ENCODE measurements at places on chromosomes 11 and 22.

DNA sequence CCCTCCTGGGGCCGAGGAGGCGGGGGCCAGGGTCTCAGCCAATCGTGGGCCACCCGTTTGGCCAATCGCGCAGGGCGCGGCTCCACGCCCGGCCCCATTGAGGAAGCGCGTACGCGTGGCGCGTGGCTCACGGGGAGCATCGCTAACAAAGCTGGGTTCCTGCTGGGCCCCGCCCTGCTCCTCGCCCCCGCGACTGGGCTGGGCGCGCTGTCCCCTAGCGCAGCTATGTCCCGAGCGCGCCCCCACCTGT is 614 bp upstream of the ASCL2 start:
- no peak for DNase-seq

DNA sequence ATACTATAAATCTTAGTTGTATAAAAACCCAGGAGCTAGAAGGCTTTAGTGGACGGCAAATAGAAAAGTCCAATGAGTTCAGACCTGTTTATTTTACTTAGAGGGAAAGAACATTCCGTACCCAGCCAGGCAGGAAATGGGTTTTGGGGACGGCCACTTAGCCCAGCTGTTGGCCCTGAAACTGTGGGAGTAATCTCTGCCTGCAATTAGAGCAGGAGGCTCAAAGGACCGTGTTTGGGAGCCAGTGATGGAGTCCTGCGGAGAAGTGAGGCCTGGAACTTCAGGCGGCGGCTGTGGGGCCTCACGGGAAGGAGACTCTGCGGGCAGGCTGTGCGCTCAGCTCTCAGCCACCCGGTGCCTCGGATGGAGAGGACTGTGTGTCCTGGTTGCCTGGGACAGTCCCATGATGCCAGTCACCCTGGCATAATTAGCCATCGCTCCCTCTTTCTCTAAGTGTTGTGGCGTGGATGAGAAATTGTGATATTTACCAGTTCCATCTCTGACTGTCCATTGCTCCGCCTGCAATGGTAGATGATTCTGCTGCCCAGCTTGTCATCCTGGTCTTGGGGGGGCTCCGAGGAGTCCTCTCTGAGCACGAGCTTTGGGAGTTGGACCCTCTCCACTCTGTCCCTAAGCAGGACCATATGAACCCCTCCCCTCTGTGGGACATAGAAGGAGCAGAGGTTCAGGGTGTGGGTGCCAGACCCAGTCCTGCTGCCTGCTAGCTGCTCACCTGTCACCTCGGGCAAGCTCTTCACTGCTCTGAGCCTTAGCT is 530.3 kb downstream of the TBC1D22A start:
- peak; percentile 21 for DNase-seq

- DNase-seq = peak; percentile 84
These were observed 29.4 kb downstream of the GRIK4 start for GRCh38 chr11:120540744-120541465.

DNA sequence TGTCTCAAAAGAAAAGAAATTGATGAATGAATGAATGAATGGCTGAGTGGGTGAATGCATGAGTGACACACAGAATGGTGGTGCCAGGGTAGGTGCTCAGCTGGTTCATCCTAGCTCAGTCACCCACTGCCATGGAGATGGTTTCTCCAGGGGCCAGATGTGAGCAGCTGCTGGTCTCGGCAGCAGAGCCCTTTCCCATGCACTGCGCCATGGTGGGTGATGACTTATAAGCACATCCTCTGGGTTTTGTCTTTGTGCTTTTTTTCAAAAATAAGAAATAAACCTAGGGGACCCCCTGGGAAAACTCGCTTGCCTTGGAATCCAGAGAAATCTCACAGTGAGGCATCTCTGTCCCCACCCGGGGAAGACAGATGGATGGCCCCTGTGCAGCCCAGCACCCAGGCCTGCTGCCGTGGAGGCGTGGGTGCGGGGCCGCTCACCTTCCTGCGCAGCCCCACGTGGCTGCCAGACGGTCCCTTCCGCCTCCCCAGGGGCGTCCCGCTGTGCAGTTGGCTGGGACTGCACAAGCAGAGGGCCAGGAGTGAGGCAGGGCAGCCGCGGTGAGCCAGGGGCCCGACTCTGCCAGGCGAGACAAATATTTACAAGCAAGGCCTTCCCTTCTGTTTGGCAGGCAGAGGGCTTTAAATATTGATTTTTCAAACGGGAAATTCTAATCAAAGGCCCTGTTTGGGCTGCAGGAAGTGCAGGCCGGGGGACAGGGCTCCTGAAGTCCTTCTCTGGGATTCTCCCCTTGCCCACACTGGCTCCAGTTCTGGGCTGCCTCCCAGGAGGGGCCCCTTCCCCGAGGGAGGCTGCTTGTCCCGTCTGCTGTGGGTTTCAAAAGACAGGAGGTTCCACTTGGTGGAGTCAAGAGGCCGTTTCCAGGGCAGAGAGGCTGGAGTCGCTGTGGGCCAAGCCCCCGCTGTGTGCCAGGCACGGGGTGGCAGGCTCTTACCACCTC is 24.3 kb downstream of the MPPED1 start:
- no peak for DNase-seq

- DNase-seq = peak; percentile 45
These were observed 414.9 kb downstream of the TBC1D22A start for GRCh38 chr22:47177334-47177815.

- DNase-seq = no peak
These were observed 94.8 kb upstream of the FAT3 start for GRCh38 chr11:92129811-92130210.

DNA sequence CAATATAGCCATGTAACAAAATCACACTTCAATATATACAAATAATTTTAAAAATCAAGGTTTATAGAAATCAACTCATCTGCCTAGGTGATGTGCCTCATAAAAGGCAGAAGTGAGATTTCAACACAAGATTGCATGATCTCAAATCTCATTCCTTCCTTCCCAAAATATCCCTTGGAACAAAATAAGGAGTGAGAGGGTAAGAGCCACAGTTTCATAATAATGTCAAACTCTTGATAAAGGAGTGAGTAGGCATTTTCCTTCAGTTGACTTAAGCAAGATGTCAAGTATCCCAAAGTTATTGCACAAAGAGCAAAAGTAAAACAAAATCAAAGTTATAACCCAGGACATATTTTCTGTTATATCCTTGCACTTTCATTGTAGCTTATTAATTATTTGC is 81.3 kb downstream of the C22orf31 start:
- DNase-seq = no peak

DNA sequence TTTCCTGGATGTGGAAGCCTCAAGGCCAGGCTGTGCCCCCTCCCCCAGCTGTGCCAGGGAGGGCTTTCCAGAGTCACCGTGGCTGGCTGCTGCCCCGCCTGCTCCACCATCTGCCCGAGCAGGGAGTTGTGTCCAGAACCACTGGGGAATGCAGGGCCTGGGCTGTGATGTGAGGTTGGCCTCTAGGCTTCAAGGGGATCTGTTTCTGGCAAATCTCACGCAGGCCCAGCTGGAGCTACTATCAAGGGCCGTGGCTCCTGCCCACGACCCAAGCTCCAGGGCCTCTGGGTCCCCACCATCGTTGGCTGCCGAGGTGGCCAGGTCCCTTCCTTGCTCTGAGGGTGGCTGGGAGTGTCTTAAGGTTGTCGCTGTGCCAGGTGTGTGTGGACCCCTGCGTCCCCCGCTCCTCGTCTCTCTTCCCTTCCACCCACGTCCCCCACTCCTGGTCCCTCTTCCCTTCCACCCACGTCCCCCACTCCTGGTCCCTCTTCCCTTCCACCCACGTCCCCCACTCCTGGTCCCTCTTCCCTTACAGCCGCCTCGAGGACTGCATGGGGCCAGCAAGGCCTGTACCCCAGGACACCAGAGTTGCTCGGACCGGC is 6.1 kb downstream of the BRSK2 start:
- DNase-seq = no peak

- no peak for DNase-seq
These were observed 18.5 kb downstream of the GRK3 start for GRCh38 chr22:25582946-25583345.

- no peak for DNase-seq
These were observed 187.8 kb downstream of the CHST1 start for GRCh38 chr11:45477588-45477987.

DNA sequence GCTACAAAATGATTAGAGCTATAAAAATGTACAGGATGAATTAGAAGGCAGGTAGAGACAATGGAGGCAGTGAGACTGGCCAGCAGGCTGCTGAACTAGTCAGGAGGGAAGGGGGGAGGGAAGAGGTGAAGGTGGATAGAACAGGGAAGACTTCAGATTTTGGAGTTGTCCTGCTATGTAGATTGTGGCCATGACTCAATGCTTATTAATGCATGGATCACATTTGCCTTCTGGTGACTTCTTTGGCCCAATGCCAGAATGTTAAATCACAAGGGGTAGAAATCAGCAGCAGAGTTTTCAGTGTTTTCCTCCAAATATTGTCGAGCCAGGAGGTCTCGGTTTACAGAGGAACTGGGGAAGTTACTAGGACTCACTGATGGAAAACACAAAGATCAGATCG is 346.6 kb downstream of the AASDHPPT start:
- DNase-seq = no peak

DNA sequence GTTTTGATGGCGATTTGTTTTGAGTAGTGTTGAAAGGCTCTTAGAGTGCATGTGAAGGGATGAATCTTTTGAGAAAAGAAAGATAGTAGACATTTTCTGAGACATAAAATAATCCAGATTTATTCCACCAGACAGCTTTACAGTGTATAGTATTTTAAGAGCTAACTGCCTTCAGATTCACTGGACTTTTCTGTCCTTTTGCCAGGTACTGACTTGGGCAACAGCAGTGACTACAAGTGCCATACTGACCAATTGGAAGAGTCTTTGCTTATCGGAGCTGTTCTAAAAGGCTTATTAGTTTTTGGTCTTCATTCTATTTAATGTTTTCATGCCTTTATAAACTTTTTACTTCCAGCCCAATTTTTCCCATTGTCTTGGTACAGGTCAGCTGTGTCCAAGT is 32.5 kb downstream of the RTN3 start:
- no peak for DNase-seq

DNA sequence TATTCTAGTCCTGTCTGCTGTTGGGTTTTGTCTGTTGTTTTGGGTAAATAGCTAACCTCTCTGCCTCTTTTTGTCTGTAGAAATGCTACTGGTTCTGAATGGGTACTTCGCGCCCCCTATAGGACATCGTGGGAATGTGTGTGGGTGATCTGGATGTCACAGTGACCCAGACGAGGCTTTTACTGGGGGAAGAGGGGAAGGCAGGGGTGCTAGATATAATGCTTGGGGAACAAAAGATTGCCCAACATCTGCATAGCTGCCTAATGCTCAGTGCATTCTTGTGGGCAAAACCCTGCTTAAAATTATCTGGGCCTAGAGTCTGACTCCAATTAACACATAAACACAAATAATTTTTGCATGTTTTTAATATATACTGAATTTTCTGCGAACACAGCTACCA is 57.7 kb downstream of the BMAL1 start:
- peak; percentile 81 for DNase-seq

GRCh38 chr22:27032091-27032761 is 374.8 kb downstream of the MIAT start:
- peak; percentile 54 for DNase-seq

- DNase-seq = no peak
These were observed 83.7 kb downstream of the EXT2 start for GRCh38 chr11:44179173-44179572.

DNA sequence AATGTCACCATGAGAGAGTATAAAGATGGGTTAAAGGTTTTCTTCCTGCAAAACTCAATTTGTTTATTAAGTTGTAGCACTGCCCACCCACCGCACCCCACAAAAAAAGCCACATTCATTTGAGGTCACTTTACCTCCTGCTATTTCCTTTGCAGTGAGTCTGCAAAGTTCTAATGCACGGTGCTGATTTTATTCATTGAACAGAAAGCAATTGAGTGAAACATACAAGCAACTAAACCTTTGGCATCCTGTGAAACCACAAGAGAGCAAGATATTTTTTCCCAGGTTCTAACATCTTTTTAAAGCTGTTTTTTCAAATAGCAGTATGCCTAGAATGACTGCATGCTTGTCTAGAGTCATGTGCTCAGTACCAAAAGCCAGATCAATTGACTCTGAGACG is 39.0 kb downstream of the RRAS2 start:
- no peak for DNase-seq

DNA sequence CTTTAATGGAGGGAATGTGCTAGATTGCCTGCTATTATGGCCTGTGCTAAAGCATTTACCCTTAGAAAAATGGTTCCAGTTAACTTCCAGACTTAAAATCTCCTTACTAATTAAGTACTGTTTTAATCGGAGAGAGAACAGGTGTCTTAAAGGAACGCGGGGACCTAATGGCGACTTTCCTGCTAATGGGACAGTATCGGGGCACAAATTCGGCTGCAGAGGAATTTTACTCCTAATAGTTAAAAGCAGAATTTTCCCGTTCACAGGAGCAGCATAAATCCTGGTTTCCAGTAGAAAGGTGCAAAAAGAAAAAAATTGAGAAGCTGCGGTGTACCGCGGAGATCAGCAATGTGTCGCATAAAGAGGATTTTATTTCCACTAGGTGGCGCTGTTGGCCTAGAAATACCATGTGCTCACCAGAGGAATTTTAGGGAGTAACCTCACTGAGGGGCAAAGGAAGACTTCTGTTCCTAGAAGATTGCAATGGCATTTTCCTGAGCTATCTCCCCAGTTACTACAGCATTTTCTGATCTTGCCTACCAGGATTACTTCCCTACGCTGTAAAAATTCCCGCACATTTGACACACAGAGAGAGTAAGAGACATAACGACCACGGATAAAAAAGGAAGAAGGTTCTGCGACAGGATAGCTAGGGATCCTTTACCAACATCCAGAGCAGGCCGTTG is 44.5 kb downstream of the ZNF280B start:
- DNase-seq = peak; percentile 69

- no peak for DNase-seq
These were observed 16.7 kb downstream of the TECTA start for GRCh38 chr11:121117788-121118187.

GRCh38 chr11:36035454-36035853 is 91.6 kb downstream of the LDLRAD3 start:
- DNase-seq = no peak

DNA sequence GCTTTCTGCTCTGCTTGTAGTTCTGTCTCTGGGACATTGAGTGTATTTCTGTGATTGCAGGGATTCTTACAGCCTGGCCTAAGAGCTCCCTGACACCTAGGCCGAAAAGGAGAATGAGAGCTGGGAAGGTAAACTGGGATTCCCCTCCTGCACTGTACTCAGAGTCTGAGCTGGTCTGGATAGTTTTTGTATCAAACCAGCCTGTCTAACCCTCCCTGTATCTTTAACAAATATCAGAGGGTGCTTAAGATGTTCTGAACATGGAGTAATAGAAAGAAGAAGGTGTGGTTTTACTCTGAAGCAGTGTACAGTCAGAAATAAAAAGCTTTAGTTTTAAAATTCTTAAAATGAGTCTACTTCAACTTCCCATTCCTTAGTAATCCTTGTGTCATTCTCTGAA is 57.3 kb downstream of the AMOTL1 start:
- no peak for DNase-seq

DNA sequence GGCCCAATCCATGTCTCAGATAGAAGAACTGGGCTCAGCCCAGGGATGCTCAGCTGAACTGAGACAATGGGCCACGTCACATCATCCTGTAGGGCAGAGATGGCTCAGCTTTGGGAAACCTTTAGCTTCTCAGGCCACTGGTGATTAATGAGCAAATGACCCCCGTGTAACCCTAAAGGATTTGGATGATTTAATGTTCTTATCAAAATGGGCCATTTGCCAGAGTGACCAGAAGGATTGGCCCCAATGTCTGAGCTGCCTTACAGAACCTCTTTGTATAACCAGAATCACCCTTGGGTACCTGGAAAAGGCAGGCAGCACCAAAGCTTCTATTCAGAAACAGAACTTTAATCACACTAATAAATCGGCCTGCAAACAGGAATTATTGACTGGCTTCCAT is 73.7 kb downstream of the ABTB2 start:
- no peak for DNase-seq

Measured in islet precursor cell (in vitro differentiated cells).